SIG-M5 (cell line): ENCODE measurements at places on chromosomes 3 and 15.
A peak's percentile ranks its signal among the peaks of the same experiment; 100 is the strongest.

DNA sequence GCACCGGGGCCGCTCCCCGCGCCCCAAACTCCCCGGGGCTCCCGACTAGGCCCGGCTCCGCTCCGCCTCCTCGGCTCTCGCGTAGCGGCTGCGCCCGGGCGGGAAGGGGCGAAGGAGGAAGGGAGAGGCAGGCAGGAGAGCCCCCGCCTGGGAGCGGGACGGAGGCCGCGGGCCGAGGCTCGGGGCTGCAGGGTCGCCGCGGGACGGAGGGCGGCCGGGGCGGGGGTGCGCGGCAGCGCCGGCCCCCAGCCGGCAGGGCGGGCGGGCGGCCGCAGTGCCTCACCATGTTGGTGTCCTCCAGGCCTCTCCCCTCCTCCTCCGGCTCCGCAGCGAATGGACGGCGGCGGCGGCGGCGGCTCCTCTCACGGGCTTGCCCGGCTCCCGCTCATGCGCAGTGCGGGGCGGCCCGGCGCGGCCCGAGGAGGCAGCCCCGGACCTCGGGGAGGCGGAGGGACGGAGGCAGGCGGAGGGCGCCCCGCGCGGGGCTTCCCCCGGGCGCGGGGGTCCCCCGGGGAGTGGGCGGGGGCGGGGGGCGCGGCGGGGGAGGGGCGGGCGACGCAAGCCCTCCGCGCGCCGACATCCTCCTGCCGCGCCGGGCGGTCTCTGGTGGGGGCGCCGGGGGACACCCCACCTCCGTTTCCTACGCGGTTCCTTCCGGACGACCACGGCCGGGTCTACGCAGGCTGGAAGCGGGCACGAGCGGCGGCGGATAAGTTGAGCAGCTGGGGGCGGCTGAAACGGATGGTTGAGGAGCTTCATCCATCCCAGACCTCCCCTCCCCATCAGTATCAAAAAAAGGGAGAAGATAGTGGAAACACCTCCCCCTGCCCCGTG lies at the start of gene DCUN1D1:
Gene DCUN1D1, minus strand, starts transcription at position 335 of the 834 bp plus-strand sequence. Its CDS starts 49 bp downstream, at position 286.
- peak; percentile 4 for DNase-seq

DNA sequence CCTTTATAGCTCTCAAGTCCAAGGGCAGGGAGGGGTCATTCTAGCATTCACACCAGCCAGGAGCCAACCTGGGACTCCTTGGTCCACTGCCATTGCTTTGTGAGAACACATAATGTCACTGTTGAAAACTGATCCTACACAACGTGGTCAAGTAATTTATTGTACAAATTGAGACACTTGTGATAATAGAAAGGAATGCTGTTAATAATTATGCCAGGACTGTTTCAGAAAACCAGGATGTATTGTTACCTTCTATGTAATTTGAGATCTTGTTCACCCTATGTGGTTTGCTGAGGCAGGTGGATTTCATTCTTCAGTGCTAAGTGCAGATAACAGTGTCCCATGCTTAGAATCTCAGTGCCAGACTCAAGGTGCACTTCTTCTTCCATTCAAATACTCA lies 33.3 kb downstream of the TMCO5A start:
- no peak for DNase-seq

DNA sequence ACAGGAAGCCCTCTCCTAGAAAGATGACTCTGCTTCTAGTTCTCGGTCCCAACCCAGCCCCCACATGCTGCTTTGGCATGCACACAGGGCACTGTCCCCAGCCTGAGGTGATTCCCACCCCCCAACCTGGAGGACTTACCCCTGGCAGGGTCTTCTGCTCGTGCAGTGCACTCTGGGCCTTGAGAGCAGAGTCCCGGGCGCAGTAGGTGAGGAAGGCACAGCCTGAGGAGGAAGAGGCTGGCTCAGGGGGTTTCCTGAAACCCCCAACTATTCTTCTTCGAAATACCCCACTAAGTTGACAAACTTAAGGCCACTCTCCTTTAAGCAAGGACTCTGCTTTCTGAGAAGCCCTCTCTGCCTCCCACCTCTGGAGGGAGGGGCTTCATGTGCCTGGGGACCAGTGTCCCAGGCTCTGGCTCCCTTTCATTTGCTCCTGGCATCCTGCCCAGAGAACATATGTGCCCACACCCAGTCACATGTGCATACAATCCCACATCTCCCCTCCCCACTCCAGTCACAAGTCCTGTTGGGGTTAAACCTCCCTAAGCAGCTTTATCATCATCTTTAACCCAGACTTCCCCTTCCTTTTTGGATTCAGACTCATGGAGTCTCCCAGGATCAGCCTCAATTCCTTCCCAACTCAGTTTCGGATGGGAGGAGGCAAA lies 4.1 kb downstream of the CELF6 start:
- DNase-seq: no peak

GRCh38 chr3:33789183-33789954 lies 9.1 kb upstream of the PDCD6IP start:
- no peak for DNase-seq
